ENCODE measurements at places on chromosomes 1 and 21.
A peak's percentile ranks its signal among the peaks of the same experiment; 100 is the strongest.

DNA sequence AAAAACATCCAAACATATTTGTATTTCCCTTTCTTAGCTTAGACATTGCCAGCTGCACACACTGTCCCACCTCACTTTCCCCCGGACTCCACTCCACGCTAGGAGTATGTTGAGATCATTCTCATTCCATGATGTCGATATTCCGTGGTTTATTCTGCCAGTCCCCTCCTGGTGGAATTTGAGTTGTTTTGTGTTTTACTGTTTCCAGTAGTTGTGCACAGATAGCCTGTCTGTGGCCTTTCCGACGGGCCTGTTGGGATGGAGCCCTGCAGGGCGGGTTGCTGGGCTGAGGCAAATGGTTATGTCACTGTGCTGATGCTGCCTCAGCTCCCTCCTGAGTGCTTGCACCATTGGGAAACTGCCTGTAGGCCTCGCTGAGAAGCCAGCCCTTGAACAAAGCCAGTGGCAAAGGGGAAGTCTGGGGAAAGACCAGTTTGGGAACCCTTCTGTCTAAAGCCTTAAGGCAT, 12.8 kb downstream of the TRAPPC10 start:
- peak; percentile 79 for DNase-seq

GRCh38 chr1:156703741-156704140, 1.6 kb downstream of the CRABP2 start:
- peak; percentile 76 for DNase-seq

DNA sequence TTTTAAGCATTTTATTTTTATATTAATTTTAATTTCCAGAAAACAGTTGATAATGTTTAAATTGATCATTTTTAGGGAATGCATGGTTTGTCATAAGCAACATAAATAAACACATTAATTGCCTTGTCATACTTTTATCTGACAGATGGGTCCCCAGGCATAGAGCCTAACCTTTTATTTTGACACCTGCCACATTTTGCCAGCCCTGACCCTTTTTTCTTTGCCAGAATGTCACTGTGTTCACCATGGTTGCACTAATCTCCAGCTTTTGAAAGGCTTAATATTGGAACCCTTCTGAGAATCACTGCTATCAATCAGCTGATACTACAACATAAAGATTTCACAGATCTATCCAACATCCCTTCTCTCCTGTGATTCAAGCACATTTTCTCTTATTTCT, 56.0 kb upstream of the DPYD start:
- no peak for DNase-seq

GRCh38 chr1:87650306-87650705, 321.6 kb downstream of the LMO4 start:
- no peak for DNase-seq

- no peak for DNase-seq
Observed at GRCh38 chr21:33444499-33444898, 35.3 kb downstream of the TMEM50B start.

GRCh38 chr1:41864471-41865040, 54.2 kb downstream of the HIVEP3 start:
- DNase-seq, result peak; percentile 37

DNA sequence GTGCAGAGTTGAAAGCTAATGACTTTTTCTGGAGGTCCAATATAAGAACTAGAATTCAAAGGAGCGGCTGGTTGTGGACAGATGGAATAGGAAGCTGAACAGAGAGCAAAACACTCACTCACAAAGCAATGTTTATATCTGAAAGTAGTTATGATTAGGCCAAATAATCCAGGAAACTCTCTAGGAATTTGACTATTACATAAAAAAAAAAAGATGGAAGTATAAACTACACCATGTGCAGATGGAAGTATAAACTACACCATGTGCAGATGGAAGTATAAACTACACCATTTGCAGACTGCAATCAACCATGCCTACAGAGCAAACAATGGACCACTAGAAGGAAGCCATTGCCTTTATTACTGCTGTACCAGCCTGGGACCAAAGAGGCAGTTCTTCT, 771.1 kb downstream of the BRINP3 start:
- no peak for DNase-seq

DNA sequence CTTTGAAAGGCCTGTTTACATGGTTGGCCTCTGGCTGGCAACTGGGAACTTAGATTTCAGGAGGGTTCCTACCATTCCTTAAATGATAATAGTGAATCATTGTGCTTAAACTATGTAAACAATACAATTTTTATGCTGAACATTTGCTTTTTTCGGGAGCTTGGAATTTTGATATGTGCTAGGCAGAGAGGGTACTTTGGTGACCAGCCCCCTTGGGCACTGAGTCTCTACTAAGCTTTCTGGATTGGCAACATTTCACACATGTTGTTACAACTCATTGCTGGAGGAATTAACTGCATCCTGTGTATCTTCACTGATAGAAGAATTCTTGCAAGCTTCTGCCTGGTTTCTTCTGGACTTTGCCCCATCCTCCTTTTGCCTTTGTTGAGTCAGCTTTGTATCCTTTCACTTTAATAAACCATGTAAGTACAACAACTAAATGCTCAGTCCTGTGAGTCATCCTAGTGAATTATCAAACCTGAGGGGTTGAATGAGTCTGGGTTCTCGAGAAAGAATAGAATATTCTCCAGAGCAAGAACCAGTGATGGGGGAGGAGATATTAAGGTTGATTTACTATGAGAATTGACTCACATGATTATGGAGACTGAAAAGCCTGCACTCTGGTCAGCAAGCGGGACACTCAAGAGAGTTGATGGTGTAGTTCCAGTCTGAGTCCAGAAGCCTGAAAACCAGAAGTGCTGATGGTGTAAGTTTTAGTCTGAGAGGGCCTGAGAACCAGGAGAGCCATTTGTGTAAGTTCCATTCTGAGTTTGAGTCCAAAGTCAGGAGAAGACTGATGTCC, 3.1 kb upstream of the SLC16A4 start:
- DNase-seq, result no peak

DNA sequence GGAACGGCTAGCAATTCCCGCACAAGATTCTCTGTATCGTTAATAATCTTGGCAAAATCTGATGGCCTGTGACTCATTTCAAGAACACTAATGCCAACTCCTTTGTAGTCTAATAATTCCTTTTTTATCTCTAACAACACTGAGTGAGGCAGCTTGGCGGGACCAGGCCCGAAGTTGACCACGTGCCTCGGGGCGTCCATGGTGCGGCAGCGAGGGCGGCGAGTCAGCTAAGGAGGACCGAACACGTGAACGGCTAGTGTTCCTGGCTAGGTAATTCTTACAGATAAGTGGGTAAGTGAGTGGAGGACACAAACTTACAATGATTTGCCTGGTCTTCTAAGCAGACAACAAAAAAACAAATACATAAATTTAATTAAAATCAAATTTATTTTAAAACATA, 49.3 kb upstream of the ADGRL4 start:
- no peak for DNase-seq

DNA sequence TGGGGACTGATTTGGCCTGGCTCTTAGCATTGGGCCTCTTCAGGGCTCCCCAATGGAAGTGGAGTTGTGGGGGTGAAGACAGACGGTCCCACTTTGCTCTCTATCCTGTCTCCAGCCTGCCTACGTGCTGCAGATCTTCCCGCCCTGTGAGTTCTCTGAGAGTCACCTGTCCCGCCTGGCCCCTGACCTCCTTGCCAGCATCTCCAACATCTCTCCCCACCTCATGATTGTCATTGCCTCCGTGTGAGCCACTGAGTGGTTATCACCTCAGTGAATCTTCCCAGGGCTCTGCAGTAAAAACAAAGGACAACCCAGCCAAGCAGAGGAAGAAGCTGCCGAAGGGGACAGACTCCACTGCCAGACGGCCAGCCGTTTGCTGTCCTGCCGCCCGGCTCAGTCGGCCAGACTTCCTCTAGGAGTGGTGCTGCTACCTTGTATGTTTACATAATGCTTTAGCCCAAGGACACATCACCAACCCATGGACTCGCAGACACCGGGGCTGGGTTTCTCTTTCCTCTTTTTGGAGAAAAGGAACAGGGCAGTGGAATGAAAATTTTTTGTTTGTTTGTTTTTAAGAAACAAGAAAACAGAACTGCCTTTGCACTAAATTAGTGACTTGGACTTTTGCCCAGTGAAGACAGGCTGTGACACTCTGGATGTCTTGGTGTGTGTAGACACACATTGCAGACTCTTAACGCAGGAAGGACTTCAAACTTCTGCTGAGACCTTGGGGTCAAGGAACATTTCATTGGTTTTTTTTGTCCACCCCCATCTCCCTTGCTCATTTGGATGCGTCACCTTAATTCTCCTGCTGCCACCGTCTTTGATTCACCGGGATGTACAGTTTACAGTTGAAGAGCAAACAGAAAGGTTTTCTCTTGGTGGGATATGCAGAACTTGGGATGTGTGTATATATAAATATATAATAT, 36.5 kb downstream of the ZBTB17 start:
- DNase-seq, result peak; percentile 69

DNA sequence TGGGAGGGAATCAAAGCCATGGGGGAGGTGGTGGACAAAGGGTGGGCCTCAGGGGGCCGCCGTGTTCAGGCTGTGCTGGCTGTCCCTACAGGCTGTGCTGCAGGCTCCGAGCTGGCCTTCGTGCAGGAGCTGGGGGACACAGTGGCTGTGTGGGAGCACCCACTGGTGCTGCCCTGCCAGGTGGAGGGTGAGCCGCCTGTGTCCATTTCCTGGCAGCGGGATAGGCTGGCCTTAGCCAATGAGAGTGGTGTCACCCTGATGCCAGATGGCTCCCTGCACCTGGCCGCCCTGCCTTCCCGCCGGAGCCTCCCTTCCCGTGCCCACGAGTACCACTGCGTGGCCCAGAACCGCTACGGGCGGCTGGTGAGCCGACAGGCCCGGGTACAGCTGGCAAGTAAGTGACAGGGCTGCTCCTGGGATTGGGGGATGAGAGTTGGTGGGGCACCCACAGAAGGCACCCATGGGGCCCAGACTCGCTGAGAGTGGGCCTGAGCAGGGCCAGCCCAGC, 20.2 kb downstream of the SLC27A3 start:
- no peak for DNase-seq

GRCh38 chr1:16378443-16378842, 11.4 kb downstream of the SZRD1 start:
- no peak for DNase-seq

GRCh38 chr1:40267767-40268187, 9.7 kb downstream of the ZMPSTE24 start:
- DNase-seq, result no peak

GRCh38 chr21:42613756-42614155, 39.7 kb upstream of the PDE9A start:
- DNase-seq, result no peak

DNA sequence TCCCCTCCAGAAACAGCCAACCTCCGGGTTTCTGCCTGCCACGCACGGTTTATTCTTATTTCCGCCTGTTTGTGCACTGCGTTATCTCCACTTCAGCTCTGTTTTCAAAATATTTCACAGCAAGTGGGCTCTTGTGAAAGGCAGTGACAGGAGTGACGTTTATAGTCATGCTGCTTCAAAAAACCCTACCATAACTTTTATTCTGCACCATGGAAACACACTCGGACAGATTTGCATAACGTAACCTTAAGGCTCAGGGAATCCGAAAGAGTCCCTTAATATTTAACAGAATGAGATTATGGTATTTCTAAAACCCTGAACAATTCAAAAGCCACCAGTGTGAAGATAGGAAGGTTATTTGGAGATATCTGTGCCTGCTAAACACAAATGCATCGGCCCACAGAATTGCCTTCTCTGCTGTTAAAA, 782 bp upstream of the SDE2 start:
- no peak for DNase-seq

DNA sequence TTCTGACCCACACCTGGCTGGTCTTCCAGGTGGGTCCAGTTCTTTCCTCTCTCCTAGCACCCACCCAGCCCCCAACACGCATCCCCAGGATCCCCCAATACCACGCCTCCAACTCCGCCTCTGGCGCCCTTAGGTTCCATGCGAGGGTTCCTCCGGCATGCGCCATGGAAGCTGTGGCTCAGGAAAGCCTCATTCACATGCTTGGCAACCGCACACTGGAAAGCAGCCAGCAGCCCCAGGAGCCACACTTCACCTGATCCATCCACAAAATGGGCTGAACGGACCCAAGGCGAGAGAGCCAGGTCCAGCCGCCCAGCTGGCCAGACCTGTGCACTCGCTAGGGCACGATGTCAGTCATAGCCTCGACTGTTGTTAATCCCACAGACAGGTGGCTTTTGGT, 161.2 kb downstream of the PSMG1 start:
- no peak for DNase-seq

GRCh38 chr1:30798389-30799232, 41.0 kb upstream of the LAPTM5 start:
- no peak for DNase-seq

DNA sequence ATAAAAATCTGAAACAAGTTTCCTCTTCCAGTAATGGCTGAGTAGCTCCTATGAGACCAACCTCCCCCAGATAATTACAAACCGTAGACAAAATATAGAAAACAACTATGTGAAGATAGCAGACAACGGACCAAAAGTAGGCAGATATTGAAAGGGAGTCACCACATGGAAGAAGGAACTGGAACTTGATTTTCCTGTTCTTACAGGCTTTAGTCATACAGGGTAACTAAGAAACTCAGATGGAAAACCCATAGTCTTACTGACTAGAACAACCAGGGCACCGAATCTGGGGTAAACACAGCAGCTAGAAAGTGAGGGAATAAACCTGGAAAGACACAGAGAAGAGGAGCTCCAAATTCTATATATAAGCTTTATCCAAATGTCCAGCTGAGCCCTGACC, 26.0 kb downstream of the LMX1A start:
- DNase-seq, result no peak

DNA sequence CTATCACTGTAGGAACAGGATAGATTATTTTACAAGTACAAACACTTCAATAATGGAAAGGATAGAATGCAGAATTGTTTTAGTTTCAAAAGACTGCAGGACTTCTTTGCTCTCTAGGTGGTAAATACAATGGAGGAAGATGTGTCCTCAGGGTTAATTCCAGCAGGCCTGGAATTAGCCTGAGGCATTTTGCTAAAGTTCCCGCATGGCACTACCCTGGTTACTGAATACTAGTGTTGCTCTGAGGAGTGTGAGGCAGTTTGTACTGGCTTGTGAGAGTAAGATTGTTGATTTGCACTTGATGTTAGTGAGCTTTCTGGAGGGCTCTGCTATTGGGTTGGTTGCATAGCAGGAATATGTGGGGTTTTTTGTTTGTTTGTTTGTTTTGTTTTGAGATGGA, 61.4 kb downstream of the FASLG start:
- DNase-seq, result peak; percentile 84

DNA sequence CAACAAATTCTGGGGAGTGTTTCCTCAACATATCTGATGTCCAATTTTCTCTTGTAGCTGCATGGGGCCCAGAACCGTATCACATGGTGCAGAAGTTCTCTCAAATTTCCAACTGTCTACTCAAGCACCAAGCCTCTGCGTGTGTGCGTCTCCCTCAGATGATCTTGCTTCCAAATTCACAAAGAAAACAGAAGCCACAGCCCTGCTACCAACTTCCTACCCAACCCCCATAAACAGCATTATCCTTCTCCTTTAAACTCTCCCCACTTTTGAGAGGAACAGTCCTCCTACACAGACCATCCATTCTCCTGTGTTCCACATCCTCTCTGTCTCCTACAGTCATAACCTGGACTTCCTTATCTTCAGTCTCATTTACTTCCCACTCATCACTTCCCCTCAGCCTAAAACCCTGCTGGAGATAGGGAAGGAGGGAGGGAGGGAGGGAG, 354.1 kb downstream of the SMYD3 start:
- no peak for DNase-seq

- DNase-seq, result no peak
Observed at GRCh38 chr1:25766721-25767436, 33.1 kb upstream of the SELENON start.

GRCh38 chr1:41501581-41501980, 17.1 kb upstream of the EDN2 start:
- no peak for DNase-seq
